ENCODE measurements at places on chromosomes 7 and 10.

- DNase-seq = no peak
Observed at GRCh38 chr7:929311-929711, 25.2 kb downstream of the ADAP1 start.

- DNase-seq = no peak
Observed at GRCh38 chr7:41445432-41445831, 257.5 kb downstream of the INHBA start.

DNA sequence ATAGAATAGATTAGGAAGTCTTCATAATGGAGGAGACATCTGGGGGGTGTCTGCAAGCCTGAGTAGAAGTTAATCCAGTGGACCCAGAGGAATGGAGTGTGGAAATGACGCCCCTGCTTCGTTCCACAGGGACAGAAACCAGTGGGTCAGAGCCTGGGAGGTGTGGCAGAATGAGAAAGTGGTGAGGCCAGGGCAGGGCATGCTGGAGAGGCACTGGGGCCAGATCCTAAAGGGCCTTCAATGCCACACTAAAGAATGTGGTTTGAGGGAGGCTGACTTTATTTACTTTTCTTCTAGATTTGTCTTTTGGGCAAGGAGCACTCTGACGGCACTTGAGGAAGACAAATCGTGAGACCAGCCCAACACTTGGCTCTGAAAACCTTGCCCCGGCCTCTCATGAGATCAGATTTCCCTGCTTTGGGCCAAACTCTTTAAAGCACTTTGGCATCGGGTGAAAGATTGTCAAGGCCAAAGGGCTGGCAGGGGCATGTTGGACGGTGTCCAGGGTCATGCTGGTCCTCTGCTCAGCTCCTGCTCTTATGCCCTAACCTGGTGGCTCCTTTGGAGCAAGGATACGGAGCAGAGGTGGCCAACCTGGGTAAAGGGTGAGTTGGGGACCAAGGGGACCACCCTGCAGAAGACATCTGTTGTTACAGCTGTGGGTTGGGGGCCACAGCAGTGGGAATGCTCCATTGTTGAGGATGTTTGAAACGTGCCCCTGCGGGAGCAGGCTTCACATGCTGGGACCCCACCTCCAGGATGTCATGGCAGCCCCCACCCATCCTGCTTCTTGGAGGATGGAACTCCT lies 157.0 kb upstream of the ZMIZ1 start:
- DNase-seq = no peak

DNA sequence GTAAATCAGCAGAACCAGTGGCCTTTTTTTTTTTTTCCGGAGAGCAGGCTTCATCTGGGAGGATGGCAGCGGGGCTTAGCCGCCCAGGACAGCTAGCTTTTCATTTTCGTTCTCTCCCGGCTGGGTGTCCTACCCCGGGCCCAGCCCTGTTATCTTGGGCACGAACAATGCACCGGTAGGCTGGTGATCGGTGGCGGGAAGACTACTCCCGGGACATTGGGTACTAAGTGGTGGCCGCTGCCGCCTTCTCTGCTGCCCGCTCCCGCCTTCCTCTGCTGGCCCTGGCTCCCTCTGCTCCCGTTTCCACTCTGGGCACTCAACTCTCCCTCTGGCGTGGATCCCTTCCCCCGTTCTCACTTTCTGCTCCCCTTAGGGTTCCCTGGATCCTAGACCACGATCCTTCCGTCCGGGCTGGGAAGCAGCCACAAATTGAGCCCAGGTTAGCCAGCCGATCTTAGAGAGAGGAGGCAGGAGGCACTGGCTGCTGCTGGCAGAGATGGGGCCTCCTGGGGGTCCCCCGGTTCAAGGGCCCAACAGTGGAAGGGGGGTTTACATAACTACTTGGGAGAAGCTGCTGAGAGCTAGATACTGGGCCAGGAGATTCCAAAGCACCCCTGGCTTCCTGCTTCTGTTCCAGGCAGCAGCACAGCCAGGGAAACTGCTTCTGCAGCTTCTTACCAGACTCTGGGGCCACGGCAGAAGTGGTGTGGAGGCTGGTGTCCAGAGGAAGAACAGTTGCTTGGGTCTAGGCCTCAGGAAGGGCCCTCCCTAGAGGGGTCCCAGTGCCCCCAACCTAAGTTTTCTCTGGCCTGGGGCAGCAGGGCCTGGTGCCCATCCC lies 1.8 kb downstream of the TLX1 start:
- no peak for DNase-seq

DNA sequence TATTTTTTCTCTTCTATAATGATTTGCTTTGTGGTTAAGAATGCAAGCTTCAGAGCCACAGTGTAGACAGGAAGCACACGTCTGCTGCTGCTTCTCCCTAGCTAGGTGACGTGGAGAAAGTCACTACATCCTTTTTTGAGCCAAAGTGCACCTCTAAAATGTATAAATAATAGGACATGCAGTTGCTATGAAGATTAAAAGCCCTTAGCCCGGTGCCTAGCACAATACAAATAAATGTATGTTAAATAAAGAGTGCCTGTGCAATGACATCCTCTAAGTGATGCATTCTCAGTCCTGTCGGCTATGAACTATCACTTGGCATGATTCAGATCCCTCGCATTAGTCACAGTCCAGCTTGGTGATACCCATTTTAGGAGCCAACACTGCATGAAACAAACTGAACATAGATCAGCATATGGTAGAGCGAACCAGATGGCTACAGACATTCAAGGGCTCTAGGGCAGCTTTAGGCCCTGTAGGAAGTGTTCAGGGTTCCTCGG lies 4.8 kb upstream of the TRDMT1 start:
- DNase-seq = no peak

- DNase-seq = peak; percentile 29
Observed at GRCh38 chr7:139108266-139109187, 993 bp downstream of the ZC3HAV1 start.

DNA sequence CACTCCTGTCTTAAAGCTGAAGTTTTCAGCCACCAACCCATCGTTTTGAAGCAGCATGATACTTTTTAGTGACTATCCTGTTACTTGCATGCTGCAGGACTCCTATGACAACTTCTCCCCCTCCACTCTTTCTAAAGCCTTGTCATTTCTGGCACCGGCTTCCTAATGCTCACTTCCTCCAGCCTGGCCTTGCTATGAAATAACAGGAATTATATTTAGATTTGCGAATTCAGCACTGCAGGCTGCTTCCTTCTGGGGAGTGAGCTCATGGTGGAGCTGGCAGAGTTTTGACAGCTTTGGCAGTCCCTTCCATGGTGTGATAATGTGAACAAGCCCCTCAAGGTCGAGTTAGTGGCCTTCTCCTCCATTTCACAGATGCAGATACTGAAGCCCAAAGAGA lies 13.4 kb downstream of the BLNK start:
- no peak for DNase-seq

DNA sequence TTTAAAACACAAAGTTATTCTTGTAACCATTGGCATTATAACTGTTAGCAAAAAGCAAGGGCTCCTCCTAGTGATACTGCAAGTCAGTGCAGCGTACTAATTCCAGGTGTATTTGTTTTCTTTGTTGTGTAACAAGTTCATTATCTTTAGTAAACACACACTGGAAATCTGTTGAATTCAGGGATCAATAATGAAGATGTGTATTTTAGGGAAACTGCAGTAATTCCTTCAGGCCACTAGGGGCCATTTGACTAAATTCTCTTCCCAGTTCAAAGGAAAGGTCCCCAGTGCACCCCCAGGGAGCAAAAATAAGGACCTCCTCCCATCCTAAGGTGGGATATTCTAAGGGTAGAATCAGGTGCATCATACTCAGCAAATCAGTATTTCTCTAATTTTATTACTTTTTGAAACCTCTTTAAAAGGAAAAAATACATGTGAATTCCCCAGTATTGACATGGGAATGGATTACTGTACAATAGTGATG lies 158.6 kb upstream of the LYZL1 start:
- DNase-seq = peak; percentile 33

- no peak for DNase-seq
Observed at GRCh38 chr10:89805599-89806013, 104.2 kb downstream of the KIF20B start.

DNA sequence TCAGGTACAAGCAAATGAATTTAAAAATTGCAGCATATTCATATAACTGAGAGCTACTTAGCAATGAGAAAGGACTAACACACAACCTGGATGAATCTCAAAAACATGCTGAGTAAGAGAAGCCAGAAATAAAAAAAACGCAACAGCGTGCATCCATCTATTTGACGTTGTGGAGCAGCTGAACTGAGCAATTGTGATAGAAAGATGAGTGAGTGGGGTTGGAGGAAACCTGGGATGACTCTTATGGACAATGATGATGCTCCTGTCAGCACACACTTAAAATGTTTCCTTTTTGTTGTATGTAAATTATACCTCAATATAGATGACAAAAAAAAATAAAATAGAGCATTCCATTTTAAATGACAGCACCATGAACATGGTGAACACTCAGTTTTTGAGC lies 36.0 kb upstream of the AKR1E2 start:
- DNase-seq = peak; percentile 56
